T-cell (primary cell): ENCODE measurements at places on chromosomes 5 and 9.
A peak's percentile ranks its signal among the peaks of the same experiment; 100 is the strongest.

- DNase-seq, result no peak
Observed at GRCh38 chr9:75880618-75881017, 9.9 kb upstream of the PCSK5 start.

GRCh38 chr5:174166231-174167079, 120.9 kb downstream of the NSG2 start:
- no peak for DNase-seq

- DNase-seq, result no peak
Observed at GRCh38 chr9:26937816-26938371, 9.1 kb downstream of the PLAA start.

DNA sequence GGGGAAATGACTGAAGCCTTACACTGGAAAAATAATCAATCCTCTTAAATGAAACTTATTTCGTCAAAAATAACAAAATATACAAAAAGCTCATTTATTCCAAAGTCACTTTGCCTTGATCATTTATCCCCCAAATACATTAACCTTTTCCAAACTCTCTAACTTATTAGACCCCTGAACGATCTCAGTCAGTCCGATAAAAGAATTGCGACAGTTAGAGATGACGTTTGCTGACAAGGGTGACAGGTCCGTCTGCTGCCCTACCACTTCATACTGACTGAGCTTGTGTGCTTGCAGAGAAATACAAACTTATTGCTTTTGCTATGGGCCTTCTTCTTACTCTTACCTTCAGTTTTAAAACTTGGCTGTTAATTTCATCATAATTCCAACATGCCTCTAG, 169.7 kb downstream of the ZDHHC21 start:
- no peak for DNase-seq

DNA sequence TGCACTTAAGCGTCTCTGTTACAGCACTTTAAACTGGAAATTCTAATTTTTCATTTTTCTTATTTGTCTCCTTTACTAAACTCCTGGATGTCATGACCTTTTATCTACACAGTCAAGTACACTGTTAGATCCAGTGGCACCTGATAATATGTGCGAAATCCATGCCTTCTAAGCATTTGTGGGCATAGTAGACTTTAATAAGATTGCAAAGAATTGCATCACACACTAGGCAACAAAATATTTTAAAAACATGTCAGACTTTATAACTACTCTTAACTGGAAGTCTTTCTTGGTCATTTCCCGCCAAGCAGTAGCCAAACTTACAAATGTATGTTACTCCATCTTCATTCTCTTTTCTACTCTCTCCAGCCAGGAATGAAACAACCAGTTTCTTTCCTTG, 5.0 kb upstream of the SPINK1 start:
- no peak for DNase-seq

DNA sequence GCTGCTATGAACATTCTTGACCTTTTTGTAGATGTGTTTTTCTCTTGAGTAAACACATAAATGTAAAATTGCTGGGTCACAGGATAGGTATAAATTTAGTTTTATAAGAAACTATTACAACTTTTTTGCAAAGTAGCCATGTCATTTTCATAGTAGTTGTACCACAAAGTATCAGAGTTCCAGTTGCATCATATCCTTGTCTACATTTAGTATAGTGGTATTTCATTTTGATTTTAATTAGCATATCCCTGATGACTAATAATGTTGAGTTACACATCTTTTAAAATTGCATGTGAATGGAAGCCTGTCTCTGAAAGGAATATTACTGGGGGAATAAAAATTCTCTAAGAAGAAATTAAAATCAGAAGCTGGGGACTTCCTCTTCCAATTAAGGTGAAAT, 85.4 kb downstream of the TMEM161B start:
- DNase-seq, result no peak

DNA sequence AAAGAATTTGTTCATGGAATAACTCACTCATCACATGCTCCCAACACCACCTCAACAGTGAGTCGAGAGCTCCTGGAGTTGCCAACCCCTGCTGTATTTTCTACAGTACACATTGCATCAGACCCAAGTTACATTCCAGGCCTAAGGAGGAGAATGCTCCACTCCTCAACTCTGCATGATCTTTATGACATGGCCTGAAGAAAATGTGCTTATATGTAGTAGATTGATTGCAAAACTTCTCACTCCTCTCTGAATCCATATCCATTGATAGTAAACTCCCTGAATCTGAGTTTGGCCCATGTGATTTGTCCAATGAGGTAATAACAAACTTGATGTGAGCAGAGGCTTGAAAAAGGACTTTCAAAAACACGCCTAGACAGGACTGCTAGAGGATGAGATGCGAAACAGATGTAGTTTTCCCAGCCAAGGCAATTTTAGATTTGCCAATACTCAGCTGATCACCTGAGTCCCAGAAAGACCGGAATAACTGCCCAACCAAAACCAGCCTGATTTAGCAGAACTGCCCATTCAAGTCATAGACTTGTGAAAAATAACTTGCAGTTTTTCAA, 29.0 kb upstream of the PAPPA start:
- no peak for DNase-seq

GRCh38 chr5:122144236-122144635, 14.9 kb downstream of the ZNF474 start:
- DNase-seq, result no peak

- no peak for DNase-seq
Observed at GRCh38 chr5:82459626-82460025, 181.5 kb upstream of the RPS23 start.

GRCh38 chr9:124353811-124354274, 61.4 kb downstream of the PSMB7 start:
- no peak for DNase-seq

- DNase-seq, result no peak
Observed at GRCh38 chr9:131420980-131421624, 27.2 kb downstream of the PRRC2B start.

DNA sequence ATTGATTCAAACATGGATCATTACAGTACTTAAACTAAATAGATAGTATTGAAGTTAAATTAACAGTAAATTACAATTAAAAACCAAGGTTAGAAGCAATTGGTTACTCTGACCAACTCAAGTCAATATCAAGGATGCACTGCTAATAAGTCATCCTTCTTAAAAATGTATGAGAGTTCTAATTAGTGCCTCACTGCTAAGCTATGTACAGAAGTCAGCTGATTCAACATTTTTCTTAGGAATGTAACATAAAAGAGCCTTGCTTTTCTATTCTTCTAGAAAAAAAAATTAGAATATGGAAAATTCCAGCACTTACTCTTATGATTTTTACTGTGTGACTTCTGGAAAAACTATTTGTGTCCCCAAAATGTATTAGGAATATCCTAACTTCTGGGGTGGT, 75.7 kb upstream of the FBN2 start:
- no peak for DNase-seq

DNA sequence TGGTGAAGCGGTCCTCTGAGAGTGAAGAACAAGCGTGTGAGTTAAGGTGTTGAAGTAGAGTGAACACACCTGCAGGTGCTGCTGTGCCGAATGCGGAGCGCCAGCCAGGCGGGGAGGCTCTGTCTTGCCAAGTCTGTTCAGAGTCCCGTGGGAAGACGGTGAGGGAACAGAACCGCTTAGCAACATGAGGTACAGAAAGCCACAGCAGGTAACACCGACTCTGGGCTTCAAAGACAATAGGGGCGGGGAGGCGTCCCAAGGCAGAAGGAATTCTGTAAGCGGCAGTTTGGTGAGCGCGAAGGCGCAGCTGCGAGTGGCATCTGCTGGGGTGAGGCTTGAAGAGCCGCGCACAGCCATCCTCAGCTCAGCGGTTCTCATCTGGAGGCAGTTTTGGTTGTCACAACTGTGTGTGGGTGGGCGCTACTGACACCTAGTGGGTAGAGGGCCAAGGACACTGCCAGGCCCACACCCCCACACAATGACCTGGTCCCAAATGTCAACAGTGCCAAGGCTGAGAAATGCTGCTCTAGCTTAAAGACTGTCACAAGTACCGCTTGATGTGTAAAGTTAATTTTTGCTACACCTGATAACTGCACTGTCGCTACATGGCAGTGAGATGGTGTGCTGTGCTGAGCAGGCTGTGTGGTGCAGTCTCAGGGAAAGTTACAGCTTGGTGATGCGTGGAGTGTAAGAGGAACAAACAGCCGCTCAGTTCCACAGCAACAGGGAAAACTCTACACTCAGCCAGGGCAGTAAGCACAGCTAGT, 67.4 kb upstream of the TBC1D9B start:
- DNase-seq, result peak; percentile 6

DNA sequence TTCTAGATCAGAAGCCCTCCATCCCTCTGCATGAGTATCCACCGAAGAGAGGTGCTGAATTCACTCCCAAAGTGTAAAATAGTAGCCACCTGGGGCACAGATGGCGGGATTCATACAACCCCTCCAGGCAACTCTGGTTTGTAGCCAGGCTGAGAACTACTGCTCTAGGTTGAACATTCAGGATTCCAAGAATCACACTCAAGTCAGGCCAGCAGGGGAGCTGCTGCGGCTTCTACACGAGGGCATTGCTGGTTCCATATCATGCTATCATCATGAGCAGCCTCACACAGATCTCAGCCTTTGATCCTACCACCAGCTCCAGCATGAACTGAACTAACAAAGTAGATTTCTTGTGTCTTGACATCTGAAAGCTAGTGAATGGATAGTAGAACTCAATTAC, 367.9 kb downstream of the DIRAS2 start:
- no peak for DNase-seq
